ENCODE measurements at places on chromosomes 1 and 21.

- peak; percentile 73 for DNase-seq
These were observed 125.1 kb upstream of the IPO9 start for GRCh38 chr1:201703621-201704438.

- no peak for DNase-seq
These were observed 813.6 kb upstream of the ADGRL2 start for GRCh38 chr1:80987106-80987505.

DNA sequence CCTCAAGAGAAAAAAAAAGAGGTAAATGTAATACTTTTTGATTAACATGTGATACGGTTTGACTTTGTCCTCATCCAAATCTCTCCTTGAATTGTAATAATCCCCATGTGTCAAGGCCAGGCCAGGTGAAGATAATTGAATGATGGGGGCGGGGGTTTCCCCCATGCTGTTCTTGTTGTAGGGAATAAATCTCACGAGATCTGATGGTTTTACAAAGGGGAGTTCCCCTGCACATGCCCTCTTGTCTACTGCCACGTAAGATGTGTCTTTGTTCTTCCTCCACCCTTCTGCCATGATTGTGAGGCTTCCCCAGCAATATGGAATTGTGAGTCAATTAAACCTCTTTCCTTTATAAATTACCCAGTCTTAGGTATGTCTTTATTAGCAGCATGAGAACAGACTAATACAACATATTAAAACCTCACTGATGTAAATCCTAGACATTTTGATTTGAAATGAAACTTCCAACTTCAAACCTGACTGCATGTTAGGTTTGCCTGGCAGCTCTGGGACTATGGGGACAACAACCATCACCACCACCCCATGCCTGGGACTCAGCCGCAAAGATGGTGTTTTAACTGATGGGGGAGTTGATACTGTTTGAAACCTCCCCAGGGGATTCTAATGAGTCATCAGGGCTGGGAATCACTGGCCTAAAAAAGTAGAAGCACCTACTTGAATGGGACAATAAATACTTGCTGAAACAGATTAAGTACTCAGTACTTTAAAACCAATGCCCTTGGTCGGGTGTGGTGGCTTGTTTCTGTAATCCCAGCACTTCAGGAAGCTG lies 32.8 kb upstream of the BACH1 start:
- DNase-seq: no peak

GRCh38 chr1:179007233-179007632 lies 18.5 kb upstream of the FAM20B start:
- no peak for DNase-seq

DNA sequence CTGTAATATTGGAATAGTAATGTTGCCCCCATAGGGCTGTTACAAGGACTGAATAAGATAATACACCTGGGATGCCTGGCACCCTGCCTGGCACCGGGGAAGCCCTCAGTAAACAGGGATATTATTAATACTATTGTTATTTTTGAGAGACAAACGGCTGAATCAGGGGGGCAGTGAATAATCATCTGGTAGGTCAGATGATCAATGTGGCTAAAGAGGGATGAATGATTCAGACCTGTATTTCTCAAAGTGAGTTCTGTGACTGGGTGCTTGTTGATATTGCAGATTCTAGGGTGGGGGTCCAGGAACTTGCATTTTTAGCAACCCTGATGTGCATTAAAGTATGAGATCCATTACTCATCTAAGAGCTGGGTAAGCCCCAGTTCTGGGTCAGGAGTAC lies 46.2 kb upstream of the BCL10 start:
- DNase-seq: peak; percentile 73

- no peak for DNase-seq
These were observed 36.8 kb upstream of the DUSP10 start for GRCh38 chr1:221778535-221779142.

DNA sequence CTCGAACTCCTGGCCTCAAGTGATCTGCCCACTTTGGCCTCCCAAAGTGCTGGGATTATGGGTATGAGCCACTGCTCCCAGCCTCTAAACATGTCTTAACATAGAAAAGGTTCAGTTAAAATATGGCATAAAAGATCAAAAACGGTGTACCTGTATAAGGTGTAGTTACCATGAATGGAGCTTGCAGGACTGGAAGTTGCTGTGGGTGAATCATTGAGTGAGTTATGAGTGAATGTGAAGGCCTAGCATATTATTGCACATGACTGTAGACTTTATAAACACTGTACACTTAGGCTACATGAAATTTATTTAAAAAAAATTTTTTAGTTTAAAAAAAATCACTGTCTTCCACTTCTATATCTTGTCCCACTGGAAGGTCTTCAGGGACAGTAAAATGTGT lies 15.7 kb downstream of the ABCD3 start:
- DNase-seq: no peak

- peak; percentile 74 for DNase-seq
These were observed 57.8 kb upstream of the RAVER2 start for GRCh38 chr1:64686828-64687724.

DNA sequence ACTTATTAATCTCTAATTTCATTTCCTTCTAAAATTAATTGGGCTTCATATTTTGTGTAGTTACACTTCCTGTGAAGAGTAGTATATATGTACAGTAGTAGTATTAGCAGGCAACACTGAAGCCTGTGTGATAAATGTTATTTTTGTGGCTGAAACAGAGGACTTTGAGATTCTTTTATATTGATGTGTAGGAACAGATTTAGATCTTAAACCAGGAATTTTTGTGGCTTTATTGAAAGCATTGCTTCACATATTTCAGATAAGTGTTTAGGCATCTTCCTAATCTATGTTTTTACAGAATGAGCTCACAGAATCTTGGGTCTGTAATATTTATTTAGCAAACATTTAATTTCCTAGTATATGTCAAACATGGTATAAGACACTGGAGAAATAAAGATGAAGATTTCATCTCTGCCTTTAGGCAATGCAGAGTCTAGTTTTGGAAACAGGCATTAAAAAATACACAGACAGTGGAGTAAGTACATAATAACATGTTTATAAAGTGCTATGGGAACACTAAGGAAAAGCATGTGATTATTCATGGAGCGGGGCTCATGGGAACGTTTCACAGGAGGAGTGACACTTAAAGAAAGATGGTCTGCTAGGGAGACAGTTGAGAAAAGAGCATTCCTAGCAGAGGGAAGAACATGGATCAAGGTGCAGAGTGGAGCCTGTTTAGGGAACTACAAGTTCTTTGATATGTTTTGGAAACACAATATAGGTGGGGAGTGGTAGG lies 52.7 kb downstream of the MIGA1 start:
- peak; percentile 86 for DNase-seq

GRCh38 chr1:36175137-36176095 lies 19.5 kb downstream of the MAP7D1 start:
- DNase-seq: peak; percentile 65

DNA sequence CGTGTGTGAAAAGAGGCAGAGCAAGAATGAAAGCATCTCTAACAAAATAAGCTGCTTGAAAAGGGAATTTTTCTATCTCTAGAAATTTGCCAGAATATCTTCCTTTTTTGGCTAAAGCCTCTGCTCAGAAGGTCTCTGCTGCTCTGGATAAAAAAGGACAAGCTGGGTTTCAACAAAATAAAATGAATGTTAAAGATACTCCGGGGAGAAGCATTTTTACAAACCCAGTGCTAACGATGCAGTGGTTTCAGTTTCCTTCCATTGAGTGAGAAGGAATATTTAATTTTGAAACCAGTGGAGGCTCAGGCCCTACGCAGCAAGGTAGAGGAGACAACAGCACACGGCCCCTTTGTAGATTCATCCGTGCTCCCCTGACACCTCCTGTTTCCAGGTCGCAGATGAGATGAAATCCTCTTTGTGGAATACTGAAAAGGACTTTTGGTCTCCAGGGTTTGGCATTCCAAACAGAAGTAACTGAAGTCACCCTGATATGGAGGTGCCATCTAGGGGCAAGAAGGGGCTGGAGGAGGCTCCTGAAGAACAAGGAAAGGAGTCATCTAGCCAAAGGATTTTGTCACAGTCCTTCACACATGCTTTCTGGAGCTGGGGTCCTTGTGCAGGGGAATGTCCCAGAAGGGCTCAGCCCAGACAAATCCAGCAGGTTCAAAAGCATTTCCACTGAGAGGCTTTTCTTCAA lies 65.7 kb upstream of the SYT6 start:
- no peak for DNase-seq

- DNase-seq: no peak
These were observed 4.9 kb downstream of the VWA1 start for GRCh38 chr1:1440262-1441001.

DNA sequence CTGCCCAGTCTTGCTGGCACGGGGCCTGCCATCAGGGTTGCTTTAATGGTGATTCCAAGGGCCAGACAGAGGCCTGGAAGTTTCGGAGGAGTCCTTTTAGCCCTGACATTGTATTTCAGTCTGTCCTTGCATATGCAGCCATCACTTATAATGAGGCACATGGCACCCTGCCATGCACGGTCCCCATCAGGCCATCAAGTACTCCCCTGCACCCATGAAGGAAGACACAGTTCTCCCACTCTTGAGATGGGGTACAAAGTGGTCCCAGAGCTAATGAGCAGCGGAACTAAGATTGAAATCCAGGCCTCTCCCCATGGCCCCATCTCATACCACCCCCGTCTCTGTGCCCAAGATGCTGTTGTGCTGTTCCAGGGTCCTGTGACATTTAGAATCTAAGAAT lies 596.6 kb downstream of the PTPRU start:
- DNase-seq: no peak

DNA sequence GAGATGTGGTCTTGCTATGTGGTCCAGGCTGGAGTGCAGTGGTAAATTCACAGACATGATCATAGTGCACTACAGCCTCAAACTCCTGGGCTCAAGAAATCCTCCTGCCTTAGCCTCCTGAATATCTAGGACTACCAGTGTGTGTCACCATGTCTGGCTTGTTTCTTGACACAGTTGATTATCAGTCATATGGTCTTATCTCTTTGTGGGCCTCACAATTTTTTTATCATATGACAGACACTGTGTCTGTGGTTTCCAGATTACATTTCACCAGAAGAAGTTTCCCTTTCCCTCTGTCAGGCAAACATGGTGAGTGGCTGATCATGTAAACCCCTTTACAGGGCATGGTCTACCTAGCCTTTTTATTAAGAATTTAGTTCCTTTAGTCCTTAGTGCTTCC lies 96.1 kb downstream of the HFM1 start:
- no peak for DNase-seq

- DNase-seq: no peak
These were observed 111.3 kb downstream of the MIS18A start for GRCh38 chr21:32167513-32167912.

GRCh38 chr21:42413500-42413899 lies 9.8 kb downstream of the UBASH3A start:
- DNase-seq: no peak

GRCh38 chr1:216246577-216247203 lies 176.6 kb downstream of the USH2A start:
- DNase-seq: no peak

DNA sequence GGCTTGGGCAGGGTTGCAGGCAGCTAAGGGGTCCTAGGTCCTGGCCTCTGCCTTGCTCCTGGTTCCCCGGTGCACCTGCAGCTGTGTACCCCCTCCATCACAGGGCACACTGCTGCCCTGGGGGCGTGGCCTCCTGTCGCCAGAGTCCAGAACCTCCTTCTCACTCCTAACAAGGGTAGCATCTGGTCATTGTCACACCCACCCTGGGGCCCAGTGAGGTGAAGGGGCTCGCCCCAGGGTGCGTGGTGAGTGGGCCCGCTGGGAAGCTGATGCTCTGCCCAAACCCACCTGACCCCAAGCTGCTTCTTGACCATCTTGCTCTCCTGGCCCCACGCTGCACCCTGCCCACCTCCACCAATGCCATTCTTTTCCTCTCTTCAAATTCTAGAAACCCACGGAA lies 44.5 kb downstream of the AJAP1 start:
- DNase-seq: no peak

DNA sequence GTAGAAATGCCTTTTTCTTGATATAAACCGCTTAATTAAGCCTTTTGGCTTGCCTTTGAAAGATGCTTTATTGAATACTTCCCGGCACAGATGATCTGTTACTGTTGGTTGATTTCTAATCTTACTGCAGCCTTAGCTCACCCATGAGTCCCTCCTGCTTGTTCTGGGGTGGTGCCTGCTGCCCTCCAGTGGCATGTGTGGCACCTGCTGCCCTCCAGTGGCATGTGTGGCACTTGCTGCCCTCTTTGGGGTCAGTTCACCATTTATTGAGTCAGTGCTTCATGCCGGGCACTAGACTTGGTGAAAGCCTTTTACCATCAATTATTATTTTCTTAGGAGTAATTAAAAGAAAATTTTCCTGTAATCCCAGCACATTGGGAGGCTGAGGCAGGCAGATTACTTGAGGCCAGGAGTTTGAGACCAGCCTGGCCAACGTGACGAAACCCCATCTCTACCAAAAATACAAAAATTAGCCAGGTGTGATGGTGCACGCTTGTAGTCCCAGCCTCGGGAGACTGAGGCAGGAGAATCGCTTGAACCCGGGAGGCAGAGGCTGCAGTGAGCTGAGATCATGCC lies 54.3 kb downstream of the ADARB1 start:
- DNase-seq: peak; percentile 76

DNA sequence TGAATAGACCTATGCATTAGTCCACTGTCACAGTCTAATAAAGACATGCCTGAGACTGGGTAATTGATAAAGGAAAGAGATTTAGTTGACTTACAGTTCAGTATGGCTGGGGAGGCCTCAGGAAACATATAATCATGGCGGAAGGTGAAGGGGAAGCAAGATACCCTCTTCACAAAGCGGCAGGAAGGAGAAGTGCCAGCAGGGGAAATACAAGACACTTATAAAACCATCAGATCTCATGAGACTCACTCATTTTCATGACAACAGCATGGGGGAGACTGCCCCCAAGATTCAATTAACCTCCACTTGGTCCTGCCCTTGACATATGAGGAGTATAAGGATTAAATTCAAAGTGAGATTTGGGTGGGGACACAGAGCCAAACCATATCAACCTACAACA lies 59.4 kb downstream of the CAPN9 start:
- no peak for DNase-seq

- no peak for DNase-seq
These were observed 82.5 kb upstream of the DPH5 start for GRCh38 chr1:101108111-101108500.

DNA sequence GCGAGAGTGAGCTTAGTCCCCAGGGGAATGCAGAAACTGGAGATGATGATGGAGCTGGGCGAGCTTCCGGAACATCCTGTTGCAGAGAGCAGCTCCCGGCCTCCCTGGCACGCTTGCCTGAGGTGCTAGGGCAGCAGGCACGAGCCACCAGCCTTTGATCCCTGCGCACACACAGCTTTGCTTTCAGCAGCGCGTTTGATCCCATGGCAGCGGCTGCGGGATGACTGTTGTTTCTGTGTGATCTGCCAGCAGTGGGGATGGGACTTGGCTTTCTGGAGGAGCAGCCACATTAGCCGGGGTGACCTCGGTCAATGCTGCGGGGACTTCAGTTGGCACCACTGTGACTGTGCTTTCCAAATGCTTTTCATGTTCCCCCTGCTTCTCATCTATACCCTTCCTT lies 193.2 kb downstream of the KAZN start:
- DNase-seq: no peak

GRCh38 chr1:160704250-160704649 lies 7.4 kb downstream of the CD48 start:
- no peak for DNase-seq

- DNase-seq: no peak
These were observed 6.5 kb upstream of the ATP1A4 start for GRCh38 chr1:160144921-160145320.

Measured in iris pigment epithelial cell (primary cell).